ENCODE measurements at places on chromosomes 4 and X. TPM values are rescaled to one million over a fixed set of nuclear protein-coding genes. Genes with fewer than 3 reads are reported as not detected.

The BMPR1B gene
- total RNA-seq: not detected

DNA sequence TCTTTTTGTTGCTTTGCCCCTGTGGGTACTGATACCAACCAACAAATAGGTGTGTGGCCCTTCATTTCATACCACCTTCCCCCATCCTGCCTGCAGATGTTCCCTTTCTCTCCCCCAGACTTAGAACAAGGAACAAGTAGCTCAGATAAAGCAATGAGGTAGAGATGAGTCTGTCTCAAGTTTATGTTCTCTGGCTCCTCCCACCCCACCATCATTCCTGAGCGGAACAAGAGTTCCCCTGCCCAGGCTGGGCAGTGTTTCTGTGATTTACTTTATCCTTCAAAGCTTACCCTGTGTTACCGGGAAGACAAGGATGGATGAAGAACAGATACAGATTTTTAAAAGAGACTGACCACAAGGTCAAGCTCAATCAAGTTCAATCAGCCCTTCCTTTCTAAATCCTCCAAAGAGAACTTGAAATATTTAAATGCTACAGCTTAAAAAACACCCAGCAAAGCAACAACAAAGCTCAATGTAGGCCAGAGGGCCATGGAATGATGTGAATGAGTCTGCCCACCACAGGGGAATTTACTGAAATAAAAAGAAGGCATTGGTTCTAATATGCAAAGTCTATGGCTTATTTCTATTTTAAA lies 80.1 kb upstream of the UCP1 start:
- no peak overlapping the region for H3K4me3 ChIP-seq
- DNase-seq: no peak

GRCh38 chr4:80948995-80949394 lies 81.5 kb upstream of the BMP3 start:
- H3K36me3 ChIP-seq: no peaks in the 10 kb centered on the region
- no peak overlapping the region for H3K27ac ChIP-seq
- no peak overlapping the region for H3K4me3 ChIP-seq
- H3K27me3 ChIP-seq: no peaks in the 10 kb centered on the region

The ADGRL3 gene
- not detected for total RNA-seq

DNA sequence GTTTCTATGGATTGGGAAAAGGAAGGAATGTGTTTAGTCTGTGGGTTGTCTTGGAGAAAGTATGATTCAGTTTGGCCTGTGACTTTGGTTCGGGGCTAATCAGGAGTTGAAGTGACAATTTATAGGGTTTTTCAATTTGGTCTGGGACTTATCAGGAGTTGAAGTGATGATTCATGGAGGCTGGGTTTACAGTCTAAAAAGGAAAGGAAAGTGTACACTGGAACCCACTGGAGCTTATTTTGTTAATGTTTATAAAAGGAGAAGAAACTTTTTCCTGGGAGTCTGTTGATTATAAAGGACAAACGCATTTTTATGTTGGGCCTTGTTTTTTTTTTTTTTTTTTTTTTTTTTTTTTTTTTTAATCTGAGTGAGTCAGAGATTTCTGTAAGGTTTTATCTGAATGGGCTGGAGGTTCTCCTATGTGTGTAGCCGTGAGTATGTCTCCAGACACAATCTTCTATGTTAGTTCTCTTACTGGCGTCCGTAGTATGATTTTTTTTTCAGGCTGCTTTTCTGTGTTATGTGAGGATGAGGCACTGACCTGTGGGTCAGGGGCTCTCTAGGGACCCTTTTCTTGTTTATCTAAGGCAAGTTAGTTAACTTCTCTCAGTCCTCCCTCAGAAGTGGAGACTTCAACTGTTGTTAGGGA lies 33.0 kb upstream of the RAB9B start:
- DNase-seq: no peak
- H3K4me1 ChIP-seq: no peaks in the 10 kb centered on the region

GRCh38 chrX:74593593-74593992 lies 20.8 kb downstream of the RLIM start:
- peaks cover 29% of the 10 kb centered on the region for H3K36me3 ChIP-seq
- H3K27me3 ChIP-seq: no peaks in the 10 kb centered on the region
- DNase-seq: no peak
- no peak overlapping the region for H3K27ac ChIP-seq

- peaks cover 30% of the 10 kb centered on the region for H3K36me3 ChIP-seq
- H3K27ac ChIP-seq: no peak overlapping the region
- H3K27me3 ChIP-seq: no peaks in the 10 kb centered on the region
- H3K4me3 ChIP-seq: no peak overlapping the region
- H3K4me1 ChIP-seq: peaks cover 29% of the 10 kb centered on the region
Observed at GRCh38 chr4:163164110-163164509, 2.6 kb downstream of the NAF1 start.

DNA sequence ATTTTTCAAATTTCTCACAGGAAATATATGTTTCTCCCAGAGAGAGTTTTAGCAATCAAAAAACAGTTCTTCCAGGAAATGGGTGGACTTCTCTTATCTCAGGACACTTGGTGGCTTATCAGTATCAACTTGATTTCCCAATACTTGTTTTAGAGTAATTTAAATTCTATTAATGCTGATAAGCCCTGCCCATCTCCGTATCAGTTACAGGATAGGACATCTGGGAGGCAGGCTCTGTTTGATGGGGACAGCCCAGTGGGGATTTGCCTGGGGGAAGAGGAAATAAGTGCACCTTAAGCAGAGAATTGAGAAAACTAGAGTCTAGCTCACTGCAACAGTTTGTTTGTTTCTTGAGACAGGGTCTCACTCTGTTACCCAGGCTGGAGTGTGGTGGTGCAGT lies 43.2 kb upstream of the PDGFRA start:
- H3K27ac ChIP-seq: no peak overlapping the region
- H3K4me1 ChIP-seq: no peaks in the 10 kb centered on the region
- H3K27me3 ChIP-seq: no peaks in the 10 kb centered on the region
- DNase-seq: no peak
- H3K4me3 ChIP-seq: no peak overlapping the region

The NAP1L2 gene
- 1.0 TPM for total RNA-seq

The CDKL2 gene
- 0.60 TPM for total RNA-seq

DNA sequence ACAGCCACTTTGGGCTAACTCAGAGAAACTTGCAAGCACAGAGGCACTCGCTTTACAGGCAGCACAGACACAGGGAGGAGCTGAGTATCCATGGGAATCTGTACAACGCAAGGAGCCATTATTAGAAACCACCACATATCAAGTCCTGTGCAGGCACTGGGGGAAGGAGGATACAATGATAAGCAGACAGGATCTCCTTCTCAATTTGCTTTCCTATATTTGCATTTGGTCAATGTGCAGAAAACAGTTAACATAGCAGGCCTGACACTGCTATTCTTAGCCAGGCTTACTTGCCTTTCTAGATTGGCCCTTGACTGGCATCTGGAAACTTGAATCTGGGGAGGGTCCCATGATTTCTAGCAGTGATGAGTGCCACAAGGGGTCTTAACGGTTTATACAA lies 65.8 kb downstream of the TEC start:
- H3K36me3 ChIP-seq: peaks cover 2% of the 10 kb centered on the region
- H3K27ac ChIP-seq: no peak overlapping the region
- no peaks in the 10 kb centered on the region for H3K4me1 ChIP-seq
- DNase-seq: no peak
- no peaks in the 10 kb centered on the region for H3K27me3 ChIP-seq
- no peak overlapping the region for H3K4me3 ChIP-seq

DNA sequence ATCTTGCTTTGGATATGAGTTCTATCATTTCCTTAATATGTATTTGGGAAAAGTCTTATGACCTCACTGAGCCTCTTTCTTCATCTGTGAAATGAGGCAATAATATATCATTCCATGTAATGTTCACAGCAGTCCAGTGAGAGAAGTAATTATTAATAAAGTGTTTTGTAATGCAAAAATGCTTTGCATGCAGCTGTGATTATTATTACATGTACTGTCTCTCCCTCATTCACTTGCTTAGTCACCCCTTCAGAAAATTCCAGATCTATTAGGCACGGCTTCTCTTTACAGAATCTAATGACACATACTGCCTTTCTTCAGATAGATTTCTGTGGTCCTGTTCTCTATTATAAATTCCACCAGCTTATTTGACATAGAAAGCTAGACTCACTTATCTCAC lies 53.5 kb upstream of the FGF13 start:
- H3K4me1 ChIP-seq: no peaks in the 10 kb centered on the region
- H3K36me3 ChIP-seq: no peaks in the 10 kb centered on the region
- no peaks in the 10 kb centered on the region for H3K27me3 ChIP-seq
- H3K27ac ChIP-seq: no peak overlapping the region
- no peak for DNase-seq
- no peak overlapping the region for H3K4me3 ChIP-seq

- H3K36me3 ChIP-seq: no peaks in the 10 kb centered on the region
- DNase-seq: no peak
- no peaks in the 10 kb centered on the region for H3K27me3 ChIP-seq
- H3K4me1 ChIP-seq: peaks cover 7% of the 10 kb centered on the region
- H3K4me3 ChIP-seq: no peak overlapping the region
- no peak overlapping the region for H3K27ac ChIP-seq
Observed at GRCh38 chr4:72314869-72315268, 254.2 kb downstream of the ADAMTS3 start.

DNA sequence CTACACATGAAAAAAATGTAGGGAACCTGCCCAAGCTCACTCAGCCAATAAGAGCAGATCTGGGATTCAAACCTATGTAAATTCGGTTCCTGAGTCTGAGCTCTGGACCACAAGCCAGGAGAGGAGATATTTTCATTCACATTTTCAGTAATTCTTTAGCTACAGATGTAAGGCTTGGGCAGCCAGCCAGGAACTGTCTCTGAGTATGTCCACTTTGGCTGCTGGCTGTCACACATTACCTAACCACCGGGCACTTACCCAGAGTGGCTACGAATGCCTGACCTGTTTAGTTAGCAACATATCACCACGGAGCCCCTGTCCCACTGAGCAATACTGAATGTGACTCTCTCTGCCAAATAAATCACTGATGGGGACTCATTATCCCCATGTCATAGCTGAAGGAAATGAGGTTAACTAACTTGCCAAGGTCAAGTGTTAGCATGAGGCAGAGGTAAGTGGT lies 15.3 kb downstream of the USP46 start:
- H3K27ac ChIP-seq: no peak overlapping the region
- no peak for DNase-seq
- no peak overlapping the region for H3K4me3 ChIP-seq
- H3K36me3 ChIP-seq: no peaks in the 10 kb centered on the region

GRCh38 chr4:70192895-70193294 lies 2.6 kb upstream of the ODAM start:
- H3K4me3 ChIP-seq: no peak overlapping the region
- no peak overlapping the region for H3K27ac ChIP-seq
- no peak for DNase-seq
- H3K27me3 ChIP-seq: no peaks in the 10 kb centered on the region
- no peaks in the 10 kb centered on the region for H3K4me1 ChIP-seq

GRCh38 chr4:97235521-97235920 lies 907.8 kb downstream of the STPG2 start:
- H3K36me3 ChIP-seq: no peaks in the 10 kb centered on the region
- H3K27ac ChIP-seq: no peak overlapping the region
- DNase-seq: no peak

All from activated CD8-positive, alpha-beta T cell treated with anti-CD3 and anti-CD28 coated beads, Interleukin-2, amount 10 ng/mL, durations not matched to agents 7 days and 5 days (primary cell).